Skeletal muscle cell (primary cell): ENCODE measurements at places on chromosomes 2 and 18.

- DNase-seq = no peak
These were observed 5.0 kb upstream of the GALNT5 start for GRCh38 chr2:157252529-157252928.

GRCh38 chr2:181818840-181819239 lies 72.7 kb upstream of the ITPRID2 start:
- DNase-seq = no peak

GRCh38 chr18:57002627-57003026 lies 144.3 kb upstream of the BOD1L2 start:
- DNase-seq = no peak

DNA sequence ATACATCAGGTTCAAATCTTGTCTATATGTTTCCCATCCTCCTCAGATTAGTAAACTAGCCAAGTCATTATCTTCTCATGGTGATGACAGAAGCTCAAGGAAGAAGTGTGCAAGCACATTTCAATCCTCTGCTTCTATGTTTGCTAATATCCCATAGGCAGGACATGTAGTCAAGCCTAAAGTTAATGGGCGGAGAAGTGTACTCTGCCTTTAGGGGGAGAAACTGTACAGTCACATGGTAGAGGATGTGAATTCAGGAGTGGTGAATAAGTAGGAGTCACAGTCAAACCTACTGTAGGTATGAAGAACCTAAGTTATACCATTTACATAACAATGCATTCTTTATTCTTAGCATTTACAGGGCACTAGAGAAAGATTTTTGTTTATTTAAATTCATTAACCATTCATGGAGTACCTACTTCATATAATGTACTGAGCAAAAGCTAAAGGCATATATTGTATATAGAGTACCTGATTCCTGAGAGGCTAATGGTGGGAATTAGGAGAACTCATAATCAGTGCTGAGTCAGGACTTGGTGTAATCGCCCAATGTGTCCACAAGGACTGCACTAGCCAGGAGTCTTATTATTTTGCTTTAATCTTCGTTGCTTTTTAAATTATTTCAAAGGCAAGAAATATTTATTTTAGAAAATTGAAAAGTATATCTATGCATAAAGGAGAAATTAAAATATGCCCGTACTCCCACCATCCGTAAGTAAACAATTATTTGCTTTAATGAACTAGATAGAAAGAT lies 394.3 kb upstream of the ETAA1 start:
- no peak for DNase-seq

DNA sequence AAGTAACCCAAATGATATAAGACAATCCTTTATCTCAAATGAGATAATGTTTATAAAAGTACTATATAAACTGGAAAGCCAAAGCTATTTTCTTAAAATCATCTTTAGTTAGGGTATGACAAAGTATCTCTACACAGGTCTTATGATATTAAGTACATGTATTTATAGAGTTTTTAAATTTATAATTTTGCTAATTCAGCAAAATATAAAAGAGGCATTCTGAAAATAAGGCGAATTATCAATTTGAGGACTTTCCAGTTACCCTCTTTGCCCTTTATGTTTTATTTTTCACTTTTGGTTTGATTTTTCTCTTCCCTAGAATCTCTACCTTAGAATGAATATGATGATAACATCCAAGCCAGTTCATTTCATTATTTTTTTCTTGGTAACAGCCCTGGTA lies 115.2 kb downstream of the ZNF521 start:
- DNase-seq = no peak

DNA sequence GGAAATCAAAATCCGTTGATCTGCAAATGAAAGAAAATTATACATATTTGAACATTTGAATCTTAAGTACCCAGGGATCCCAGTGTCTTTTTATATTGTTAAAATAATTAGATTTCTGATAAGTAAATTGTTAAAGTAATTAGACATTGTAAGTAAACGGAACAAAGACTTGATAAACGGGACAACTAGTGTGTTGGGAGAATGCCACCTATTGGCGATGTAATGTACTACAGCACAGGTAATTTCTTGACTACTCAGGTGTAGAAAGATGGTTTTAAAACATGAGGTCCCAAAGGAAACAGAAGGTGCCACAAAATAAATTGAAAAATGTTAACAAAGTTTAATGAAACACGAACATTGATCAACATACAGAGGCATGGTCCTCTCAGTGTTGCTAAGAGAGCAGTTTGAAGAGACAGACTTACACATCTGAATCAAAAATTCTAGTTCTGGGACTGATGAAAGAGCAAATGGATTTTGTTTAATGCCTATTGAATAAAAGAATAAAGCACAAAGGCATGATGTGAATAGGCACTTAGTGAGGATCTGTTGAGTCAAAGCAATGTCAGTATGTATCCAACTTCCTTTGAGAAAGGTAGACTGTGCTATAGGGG lies 103.4 kb upstream of the RASGRP3 start:
- no peak for DNase-seq
